ENCODE measurements at places on chromosomes 6 and 20.

GRCh38 chr6:32447932-32448331 lies 8.2 kb downstream of the HLA-DRA start:
- no peak for DNase-seq

DNA sequence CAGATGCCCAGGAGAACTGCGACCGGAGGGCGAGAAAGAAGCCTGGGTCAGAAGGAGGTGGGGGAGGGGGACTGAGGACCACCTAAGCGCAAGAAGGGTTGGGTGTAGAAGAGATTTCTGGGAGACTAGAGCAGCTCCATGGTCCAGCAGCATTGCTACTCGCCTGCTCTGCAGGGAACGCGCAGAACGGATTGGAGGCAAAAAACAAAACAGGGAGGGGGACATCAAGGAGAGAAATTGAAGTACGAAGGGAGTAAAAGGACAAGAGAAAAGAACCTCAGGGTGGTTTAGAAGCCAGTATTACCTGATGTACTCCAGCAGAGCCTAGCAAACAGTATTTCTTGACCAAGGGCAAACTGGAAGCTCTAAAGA lies 537 bp upstream of the GABBR1 start:
- DNase-seq = no peak

DNA sequence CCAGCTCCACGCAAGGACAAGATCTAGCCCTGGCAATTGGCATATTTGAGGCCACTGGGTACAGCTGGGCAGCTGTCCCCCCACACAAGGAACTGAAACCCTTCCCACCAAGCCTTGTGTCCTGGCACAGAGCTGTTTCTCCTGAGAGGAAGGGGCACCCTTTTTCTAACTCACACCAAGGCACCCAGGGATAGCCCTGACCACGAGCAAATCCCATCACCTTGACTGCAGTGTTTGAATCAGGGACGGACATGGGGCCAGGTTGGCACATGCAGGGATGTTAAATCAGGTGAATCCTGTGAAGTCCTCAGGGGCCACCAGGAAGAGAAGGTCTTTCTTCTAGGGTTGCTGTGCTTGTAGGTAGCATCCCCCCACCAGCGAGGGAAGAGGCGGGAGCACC lies 246.6 kb downstream of the PREX1 start:
- DNase-seq = no peak

DNA sequence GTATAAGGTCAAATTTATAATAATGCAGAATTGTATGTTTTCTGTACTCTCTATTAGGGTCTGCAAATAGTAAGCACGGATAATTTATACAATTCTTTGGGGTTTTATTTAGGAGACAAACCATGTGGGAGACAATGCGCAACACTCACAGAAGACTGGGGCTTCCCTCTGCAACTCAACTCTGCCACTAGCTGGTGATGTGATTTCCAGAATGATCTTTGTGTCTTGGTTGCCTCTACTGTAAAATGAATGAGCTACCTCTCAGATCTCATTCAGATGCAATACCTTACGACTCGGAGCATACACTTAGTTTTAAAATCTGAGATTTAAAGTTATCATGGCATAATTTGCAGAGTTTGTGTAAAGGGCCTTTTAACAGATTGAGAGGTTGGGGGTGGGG lies 6.4 kb downstream of the MAN1A1 start:
- DNase-seq = no peak

DNA sequence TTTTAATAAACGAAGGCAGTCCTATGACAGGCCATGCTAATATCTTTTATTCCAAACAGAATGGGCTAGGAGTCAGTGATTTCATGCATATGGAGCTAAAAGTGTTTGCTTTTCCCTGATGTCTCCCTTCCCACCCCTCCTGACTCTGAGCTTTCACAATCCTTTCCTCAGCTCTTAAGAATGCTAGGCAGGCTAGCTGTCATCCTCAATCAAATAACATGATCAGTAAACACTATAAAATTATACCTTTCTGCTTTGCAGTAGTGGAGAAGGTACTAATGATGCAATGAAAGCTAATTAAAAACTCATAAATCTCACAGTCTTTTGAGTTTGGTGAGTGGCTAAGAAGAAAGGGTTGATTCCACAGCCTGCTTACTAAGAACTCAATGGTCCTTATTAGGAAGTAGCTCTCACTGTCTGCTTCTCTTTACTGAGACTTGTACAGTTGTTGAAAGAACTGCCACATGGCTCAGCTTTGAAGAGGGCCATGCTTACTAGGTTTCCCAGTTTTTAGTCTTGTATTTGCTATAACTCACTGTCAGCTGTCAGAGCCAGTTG lies 250.9 kb upstream of the JAG1 start:
- no peak for DNase-seq

DNA sequence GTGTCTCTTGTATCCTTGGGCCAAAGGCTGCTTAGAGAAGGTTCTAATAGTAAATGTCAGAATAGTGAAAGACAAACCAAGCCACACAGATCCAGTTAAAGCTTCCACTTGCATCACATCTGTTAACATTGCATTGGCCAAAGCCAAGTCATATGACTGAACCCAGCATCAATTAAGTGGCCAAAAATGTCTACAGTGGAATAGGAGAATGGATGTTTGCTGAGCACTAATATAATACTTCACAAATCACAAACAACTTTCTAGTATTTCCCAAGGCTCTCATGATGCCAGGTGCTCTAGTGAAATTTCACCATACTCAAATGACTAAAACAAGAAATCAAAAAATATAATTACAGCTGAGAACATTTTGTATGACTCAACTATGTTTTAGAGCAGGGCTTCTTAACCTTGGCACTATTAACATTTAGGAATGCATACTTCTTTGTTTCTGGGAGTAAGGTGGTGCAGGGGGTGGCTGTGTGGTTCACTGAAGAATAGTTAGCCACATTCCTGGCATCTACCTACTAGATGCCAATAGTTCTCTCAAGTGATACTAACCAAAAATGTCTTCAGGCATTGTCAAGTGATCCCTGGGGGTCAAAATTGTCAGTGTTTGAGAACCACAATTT lies 148.0 kb upstream of the SPTLC3 start:
- no peak for DNase-seq

DNA sequence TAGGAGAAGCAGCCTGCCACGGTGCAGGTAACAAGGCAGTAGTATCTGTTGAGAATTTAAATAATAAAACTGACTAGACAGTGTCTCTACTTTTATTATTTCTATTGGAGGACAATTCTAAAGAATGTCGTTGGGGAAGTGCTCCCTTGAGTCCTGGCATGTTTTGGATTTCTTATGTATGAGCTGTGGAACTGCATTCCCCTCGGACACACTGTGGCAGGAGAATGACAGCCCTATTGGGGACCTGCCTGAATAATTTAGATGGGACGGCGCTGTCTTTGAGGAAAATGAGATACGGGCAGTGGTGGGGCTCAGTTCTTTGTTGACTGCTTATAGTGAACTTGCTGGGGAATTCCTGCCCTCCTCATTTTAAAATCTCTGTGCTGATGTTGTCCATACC lies 2.4 kb upstream of the SCP2D1 start:
- DNase-seq = no peak

DNA sequence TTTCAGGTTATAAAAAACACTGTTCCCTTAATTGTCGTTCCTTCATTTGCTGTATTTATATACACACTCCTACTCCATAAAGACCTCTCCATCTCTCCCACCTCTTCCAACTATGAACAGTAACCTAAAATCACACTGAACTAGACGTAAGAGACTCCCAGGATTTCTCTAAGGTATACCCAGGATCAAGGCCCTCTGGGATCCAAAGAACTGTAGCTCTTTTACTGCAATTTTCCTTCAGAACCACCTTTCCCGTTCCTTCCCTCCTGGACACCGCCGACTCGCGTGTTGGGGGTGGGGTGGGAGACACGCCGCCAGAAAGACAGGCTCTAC lies 680 bp downstream of the LATS1 start:
- DNase-seq = no peak

- DNase-seq = no peak
Observed at GRCh38 chr6:34514593-34515472, 41.3 kb downstream of the SPDEF start.

GRCh38 chr20:36871640-36872570 lies 4.0 kb upstream of the TLDC2 start:
- DNase-seq = no peak

DNA sequence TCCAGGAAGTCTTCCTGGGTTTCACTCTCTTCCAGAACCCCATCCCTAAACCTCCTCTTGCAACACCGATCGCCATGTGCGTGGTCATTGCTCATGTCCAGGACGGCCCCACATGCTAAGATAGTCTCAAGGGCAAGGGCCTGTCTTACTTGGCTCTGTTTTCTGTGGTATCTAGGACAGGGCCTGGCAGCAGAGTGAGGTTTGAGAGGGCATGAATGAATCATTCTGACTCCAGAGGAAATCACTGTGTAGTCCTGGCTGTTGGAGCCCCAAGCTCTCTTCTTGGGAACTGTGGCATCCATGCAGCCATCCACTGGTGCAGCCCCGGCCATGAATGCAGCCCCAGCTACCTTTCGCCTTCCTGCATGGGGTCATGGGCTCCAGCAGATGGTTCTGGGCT lies 12.4 kb downstream of the SIRPA start:
- no peak for DNase-seq

- no peak for DNase-seq
Observed at GRCh38 chr6:79672631-79673111, 41.5 kb downstream of the SH3BGRL2 start.

DNA sequence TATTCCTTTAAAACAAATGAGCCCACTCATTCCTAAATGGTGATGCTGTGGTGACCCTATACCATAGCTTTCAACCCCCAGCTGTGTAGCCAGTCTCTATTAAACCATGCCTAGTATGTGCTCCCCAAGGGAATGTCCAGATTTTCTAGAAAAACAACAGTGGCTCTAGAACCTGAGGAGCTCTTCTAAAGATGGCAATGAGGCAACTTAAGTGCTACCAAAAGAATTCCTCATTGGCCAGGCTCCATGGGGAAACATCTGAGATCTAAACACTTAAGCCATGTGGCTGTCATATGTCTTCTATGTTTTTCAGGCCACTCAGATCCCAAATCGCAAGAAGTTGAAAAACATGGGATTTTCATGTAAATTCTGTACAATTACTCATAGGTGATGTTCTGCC lies 191.0 kb downstream of the TPBG start:
- no peak for DNase-seq

Measured in hypothalamus (tissue), 51 donors.